ENCODE measurements at places on chromosomes 5 and 9. TPM values are rescaled to one million over a fixed set of nuclear protein-coding genes. Genes with fewer than 3 reads are reported as not detected.

PLAC8L1 gene
- 0.36 TPM for total RNA-seq

GRCh38 chr5:14299666-14300065, 156.5 kb downstream of the TRIO start:
- no peak overlapping the region for H3K4me3 ChIP-seq
- H3K27ac ChIP-seq = no peak overlapping the region
- H3K4me1 ChIP-seq = no peaks in the 10 kb centered on the region
- no peaks in the 10 kb centered on the region for H3K27me3 ChIP-seq

GRCh38 chr9:27701016-27701415, 127.7 kb upstream of the C9orf72 start:
- H3K27me3 ChIP-seq = peaks cover 4% of the 10 kb centered on the region
- H3K4me3 ChIP-seq = no peak overlapping the region
- no peak for DNase-seq
- H3K36me3 ChIP-seq = no peaks in the 10 kb centered on the region

SHISAL2B gene
- total RNA-seq = not detected

DNA sequence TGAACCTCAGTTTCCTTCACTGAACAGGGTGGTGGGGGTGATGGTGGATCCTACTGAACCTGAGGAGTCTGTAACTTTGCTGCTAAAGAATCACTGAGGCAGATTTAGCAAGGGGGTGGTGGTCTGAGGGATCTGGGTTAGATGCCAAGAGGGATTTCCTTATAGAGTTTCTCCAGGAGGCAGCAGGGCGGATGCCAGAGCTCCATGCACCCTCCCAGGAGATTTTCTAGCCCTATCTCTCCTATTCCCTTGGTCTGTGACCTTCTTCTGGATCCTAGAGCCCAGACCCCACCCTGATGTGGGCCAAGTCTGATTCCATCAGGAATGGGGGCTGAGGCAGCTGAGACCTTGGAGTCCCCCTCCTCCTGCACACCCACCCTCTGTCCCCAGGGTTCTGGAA, 6.0 kb downstream of the PTGS1 start:
- H3K27me3 ChIP-seq = peaks cover 21% of the 10 kb centered on the region
- H3K4me1 ChIP-seq = no peaks in the 10 kb centered on the region
- H3K4me3 ChIP-seq = no peak overlapping the region
- no peak for DNase-seq
- no peaks in the 10 kb centered on the region for H3K36me3 ChIP-seq

DNA sequence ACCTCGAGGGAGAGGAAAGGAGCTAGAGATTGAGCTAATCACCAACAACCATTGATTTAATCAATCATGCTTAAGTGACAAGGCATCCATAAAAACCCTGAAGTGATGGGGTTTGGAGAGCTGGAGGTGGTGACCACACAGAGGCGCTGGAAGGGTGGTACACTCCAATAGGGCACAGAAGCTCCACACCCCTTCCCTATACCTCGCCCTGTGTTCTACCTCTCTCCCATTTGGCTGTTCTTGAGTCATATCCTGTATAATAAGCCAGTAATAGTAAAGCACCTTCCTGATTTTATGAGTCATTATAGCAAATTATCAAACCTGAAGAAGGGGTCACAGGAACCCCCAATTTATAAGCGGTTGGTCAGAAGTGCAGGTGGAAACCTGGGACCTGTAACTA, 18.3 kb downstream of the ACTL7B start:
- peaks cover 8% of the 10 kb centered on the region for H3K4me1 ChIP-seq
- no peak overlapping the region for H3K27ac ChIP-seq
- H3K27me3 ChIP-seq = no peaks in the 10 kb centered on the region
- no peak overlapping the region for H3K4me3 ChIP-seq

DNA sequence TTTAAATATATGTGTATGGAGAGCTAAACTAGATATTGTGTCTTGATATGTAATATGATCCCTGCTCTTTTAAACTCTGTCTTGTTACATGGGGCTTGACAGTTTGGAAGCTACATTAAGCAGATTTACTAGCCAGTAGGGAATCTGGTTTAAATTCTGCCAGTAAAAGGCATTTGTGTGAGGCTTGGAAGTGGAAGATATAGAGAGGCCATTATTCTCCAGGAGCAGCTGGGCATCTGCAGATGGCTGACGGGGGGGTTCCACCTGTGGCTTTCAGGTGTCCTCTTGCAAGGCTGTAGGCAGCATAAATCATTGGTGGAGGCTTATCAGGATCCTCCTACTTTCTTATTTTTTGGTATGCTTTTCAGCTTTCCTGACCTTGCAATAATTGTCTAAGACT, 179.1 kb upstream of the FBXL7 start:
- no peaks in the 10 kb centered on the region for H3K4me1 ChIP-seq
- H3K36me3 ChIP-seq = no peaks in the 10 kb centered on the region
- no peak overlapping the region for H3K4me3 ChIP-seq
- DNase-seq = no peak
- H3K27ac ChIP-seq = no peak overlapping the region
- no peaks in the 10 kb centered on the region for H3K27me3 ChIP-seq

- no peak overlapping the region for H3K27ac ChIP-seq
- no peaks in the 10 kb centered on the region for H3K4me1 ChIP-seq
- H3K4me3 ChIP-seq = no peak overlapping the region
Observed at GRCh38 chr9:3698076-3698475, 172.3 kb upstream of the RFX3 start.

GRCh38 chr9:122261469-122261881, 3.2 kb downstream of the RBM18 start:
- H3K36me3 ChIP-seq = peaks cover 20% of the 10 kb centered on the region
- peaks cover 42% of the 10 kb centered on the region for H3K4me1 ChIP-seq
- no peak overlapping the region for H3K4me3 ChIP-seq
- DNase-seq = no peak
- no peaks in the 10 kb centered on the region for H3K27me3 ChIP-seq
